ENCODE measurements at places on chromosomes 1 and 21.

DNA sequence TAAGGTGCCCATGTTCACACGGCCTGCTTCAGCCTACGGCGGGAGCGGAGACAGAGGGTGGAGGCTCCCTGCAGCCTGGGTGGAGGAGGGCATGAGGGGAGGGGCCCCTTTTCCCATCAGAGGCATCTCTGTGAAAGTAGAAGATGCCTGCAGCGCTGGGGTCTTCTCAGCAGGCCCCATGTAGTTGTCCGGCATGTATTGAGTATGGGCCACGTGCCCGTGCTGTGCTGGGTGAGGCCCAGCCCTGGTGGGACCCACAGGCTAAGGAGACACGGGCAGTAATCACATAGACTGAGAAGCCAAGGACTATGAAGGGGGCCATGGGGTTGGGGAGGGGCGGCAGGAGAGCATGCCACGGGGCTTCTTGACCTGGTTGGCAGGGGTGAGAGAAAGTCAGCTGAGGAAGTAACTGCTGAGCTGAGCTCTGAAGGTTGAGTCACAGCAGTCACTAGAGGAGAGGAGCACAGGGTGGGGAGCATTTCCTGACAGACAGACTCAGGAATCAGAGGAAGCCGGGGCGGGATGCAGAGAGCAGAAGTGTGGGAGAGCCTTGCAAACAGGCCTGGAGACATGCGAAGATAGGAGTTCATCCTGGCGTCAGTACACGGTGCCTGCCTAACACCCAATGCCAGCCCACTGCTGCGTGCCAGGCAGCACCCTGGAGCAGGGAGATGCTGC, 21.6 kb downstream of the PSEN2 start:
- peak; percentile 72 for DNase-seq

DNA sequence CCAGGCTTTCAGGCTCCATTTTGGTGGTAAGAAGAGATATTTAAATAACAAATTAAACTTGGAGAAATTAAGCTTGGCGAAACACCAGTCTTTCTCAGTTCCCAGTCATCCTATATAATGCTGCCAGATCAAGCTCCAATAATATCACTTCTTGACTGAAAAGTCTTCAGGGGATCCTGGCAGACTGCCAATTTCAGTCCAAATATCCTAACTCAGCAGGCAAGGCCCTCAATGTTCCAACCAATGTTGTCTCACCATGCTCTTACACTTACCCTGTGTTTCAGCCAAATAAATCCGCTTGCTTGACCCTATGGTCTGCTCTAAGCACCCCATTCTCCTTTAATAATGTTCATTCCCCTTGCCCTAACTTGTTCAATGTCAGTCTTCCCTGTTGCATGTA, 39.9 kb upstream of the BCL10 start:
- no peak for DNase-seq

DNA sequence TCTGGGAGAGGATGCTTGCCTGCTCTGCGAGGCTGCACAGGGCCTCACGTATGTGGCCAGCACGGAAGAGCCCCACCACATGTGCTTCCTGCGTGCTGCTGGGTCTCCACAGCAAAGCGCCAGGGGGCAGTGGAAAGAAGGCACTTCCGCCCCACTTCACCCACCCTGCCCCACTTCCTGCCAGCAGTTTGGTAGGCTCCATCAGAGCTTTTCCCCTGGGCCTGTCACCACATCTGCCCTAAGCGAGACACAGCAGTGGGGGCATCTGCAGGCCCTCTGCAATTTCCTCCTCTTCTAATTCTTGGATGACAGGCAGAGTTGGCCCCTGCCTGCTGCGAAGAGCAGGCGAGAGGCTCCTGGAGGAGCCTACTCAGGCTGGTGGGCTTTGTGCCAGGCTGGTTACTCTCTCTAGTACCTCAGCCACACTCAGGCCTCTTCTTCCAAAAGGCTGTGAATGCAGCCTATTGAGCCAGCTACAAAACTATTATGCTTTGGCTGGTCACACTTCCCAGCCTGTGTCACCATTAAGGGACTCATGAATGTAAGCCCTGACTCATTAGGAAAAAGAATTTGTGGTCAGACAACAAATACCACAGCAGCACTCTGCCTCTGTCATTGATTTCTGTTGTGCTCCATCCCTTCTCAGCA, 25.0 kb downstream of the CD244 start:
- DNase-seq, result peak; percentile 34

DNA sequence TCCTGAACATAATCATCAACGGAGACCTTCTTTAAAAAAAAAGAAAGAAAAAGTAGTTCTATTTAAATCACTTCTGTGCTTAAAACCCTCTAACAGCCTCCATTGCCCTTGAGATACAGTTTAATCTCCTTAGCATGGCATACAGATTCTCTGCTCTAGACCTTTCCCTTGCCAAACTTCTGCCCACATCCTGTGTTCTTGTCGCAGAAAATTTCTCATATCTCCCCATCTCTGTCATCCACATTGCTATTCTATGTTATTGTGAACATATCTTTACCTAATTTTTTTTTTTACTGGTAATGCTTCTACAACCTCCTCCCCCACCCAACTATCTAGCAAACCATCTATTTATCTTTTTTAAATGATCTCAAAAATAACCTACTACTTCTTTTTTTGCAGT, 135.7 kb upstream of the PROX1 start:
- no peak for DNase-seq

GRCh38 chr1:64692911-64693310, 52.0 kb upstream of the RAVER2 start:
- no peak for DNase-seq

DNA sequence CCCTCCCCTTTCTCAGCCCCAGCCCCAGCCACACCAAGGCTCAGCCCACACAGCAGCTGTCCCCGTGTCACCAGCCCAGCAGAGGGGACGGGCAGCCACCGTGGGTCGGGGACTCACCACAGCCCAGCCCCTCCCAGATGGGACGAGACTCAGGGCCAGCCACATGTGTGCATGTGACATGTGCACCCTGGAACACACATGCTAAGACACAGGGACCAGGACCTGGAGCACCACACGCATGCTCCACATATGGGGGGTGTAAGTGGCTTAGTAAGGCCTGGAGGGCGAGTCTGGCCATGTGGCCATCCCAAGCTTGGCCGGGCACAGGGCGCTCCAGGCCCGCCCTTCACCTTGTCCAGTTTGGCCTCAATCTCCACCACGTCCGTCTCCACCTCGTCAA, 4.0 kb downstream of the ACAP3 start:
- no peak for DNase-seq

DNA sequence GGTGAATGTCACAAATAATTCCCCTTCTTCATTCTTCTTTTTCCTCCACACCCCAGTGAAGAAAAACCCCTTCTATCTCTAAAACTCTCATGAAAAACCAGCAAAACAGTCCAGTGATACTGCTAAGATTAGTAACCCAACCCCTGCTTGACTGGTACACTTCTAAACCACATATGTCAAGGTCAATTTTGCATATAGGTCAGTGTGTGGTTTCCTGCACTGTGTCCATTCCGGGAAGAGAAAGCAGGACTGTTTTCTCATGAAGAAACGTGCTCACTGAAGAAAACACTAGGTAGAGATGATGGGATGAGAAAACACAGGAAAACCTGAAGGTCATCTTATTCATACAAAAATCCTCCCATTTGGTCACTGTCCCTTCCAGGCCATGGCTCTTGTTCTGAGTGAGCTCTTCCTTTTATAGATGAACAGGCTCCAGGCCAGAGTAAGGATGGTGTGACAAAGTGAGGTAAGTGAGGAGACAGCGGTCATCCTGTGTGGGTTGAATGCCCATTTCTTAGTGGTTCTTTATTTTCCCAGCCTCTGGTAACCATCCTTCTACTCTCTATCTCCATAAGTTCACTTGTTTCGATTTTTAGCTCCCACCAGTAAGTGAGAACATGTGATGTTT, 122.7 kb downstream of the FASLG start:
- DNase-seq, result no peak

GRCh38 chr1:246261639-246262038, 245.4 kb downstream of the SMYD3 start:
- no peak for DNase-seq

DNA sequence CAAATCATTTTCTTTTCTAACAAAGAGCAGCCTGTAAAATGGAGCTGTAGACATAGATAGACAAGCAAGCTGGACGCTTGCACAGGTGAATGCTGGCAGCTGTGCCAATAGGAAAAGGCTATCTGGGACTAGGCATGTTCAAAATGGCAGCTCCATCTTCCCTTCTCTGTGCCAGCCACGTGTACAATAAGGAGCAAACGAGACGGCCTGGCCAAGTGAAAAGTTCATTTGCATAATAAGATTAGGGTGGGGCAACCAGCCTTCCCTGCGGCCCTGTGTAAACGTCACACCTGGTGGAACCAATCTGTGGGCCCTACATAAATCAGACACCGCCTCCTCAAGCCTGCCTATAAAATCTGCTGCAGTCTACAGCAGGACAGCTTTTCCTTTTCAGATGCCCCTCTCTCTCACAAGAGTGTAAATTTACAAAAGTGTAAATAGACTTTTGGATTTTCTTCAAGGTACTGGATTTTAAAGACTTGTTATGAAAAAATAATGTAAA, 16.6 kb upstream of the EDEM3 start:
- DNase-seq, result no peak

- DNase-seq, result peak; percentile 8
Observed at GRCh38 chr1:213135572-213135971, 84.5 kb downstream of the RPS6KC1 start.

- no peak for DNase-seq
Observed at GRCh38 chr1:222329493-222330045, 218.3 kb downstream of the HHIPL2 start.

- DNase-seq, result peak; percentile 66
Observed at GRCh38 chr1:7646981-7647901, 123.9 kb upstream of the VAMP3 start.

DNA sequence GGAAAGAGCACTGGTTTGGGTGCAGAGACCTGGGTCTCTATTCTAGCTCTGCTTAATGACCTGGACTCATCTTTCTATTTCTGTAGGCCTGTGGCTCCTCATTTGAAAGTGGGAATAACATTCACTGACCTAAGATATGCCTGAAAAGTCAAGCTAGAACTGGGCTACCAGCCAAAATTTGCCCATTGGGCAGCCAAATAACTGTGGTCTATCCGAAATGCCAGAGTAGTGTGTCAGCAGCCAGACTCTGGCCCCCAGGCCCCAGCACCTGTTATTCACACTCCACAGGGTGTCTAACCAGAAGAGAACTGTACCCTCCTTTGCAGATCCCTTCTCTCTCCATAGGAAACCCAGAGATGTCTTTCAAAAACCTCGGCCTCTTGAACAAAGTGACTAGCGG, 12.6 kb downstream of the DAB1 start:
- no peak for DNase-seq

GRCh38 chr1:183241471-183241870, 55.4 kb downstream of the LAMC2 start:
- no peak for DNase-seq

DNA sequence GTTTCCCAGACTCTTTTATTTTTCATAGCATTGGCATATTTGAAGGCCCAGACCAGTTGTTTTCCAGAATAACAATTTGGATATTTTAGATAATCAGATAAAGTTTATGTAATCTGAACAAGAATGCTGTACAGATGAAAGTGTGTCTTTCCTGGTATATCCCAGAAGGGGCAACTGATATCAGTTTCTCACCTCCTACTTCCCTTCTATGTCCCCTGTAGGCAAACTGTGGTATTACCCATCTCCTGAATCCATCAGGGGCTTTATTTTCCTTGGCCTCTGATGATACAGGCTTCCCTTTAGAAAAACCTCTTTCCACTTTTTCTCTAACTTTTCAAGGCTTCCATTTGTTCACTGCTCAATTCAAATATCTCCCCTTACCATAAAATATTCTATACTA, 87.5 kb upstream of the RGS1 start:
- DNase-seq, result peak; percentile 16

DNA sequence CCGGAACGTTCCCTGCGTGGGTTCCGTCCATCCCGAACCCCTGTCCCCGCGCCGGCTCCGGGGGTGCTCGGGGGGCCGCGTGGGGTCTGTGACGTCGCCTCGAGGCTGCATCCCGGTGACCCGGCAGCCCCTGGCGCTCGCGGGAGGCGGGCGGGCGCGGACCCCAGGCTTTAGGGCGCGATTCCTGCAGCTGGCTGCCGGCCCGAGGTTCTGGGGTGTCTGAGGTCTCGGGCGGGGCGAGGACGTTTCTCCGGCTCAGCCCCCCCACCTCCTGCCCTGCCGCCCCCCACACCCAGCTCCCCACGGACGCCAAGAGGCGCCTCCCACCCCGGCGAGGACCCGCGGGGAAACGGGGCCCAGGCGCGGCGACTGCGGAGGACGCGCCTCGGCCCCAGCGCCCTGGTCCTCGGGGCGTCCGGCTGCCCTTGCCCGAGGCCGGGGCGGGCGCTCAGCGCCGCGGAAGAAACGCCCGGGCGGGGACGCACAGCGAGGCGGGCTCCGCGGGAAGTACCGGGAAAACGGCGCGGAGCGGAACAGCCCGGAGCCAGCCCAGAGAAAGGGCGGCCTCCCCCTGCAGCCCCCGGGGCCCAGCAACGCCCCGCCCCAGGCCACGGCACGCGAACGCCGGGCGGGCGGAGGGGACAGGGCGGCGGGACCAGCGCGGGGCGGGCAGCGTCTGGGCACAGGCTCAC, 1.3 kb upstream of the PCBP3 start:
- DNase-seq, result peak; percentile 42

- no peak for DNase-seq
Observed at GRCh38 chr1:110223127-110223526, 13.0 kb downstream of the KCNC4 start.

- no peak for DNase-seq
Observed at GRCh38 chr1:168972887-168973286, 133.6 kb upstream of the ATP1B1 start.

DNA sequence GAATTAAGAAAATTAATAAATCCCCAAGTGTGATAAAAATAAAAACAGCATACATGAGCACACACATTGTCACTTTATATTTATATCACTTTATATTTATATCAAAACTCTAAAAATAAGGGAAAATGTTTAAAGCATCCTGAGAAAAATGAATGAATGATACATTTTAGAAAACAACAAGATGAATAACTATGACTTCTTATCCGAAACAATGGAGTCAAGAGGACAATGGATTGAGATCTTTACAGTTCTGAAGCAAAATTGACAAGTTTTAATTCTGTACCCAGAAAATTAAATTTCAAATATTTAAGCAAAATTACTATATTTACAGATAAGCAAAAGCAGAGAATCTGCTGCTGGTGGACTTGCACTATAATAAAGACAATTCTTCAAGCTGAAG, 512.6 kb downstream of the MRPL39 start:
- no peak for DNase-seq

DNA sequence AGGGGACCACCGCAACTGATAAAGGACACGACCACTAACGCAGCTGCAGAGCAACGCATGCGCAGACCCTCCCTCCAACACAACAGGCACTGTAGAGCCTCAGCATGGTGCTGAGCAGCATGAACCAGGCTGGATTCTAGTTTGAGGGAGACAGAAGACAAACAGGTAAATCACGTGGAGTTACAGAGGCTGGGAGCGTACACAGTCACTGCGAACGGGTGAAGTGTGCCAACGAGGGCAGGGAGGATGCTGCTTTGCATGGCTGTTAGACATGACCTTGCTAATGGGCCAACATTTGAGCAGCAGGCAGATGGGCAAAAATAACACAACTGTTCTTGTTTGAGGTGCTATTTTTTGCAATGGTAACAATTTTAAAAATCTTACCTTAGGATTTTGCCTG, 55.2 kb upstream of the NADK start:
- no peak for DNase-seq

Measured in suppressor macrophage (primary cell).